ENCODE measurements at places on chromosomes 4 and X. TPM values are rescaled to one million over a fixed set of nuclear protein-coding genes. Genes with fewer than 3 reads are reported as not detected.

RPL36A gene
- total RNA-seq: 269 TPM

F8A3 gene
- total RNA-seq: 27.1 TPM

ARR3 gene
- total RNA-seq: not detected

- H3K27ac ChIP-seq: no peak overlapping the region
- H3K27me3 ChIP-seq: no peaks in the 10 kb centered on the region
- no peak for DNase-seq
- peaks cover 2% of the 10 kb centered on the region for H3K36me3 ChIP-seq
- peaks cover 5% of the 10 kb centered on the region for H3K4me1 ChIP-seq
Observed at GRCh38 chrX:42075032-42075431, 151.7 kb upstream of the CASK start.

GRCh38 chrX:150704030-150704613, 10.9 kb downstream of the MTMR1 start:
- no peak overlapping the region for H3K4me3 ChIP-seq
- peak overlapping the region; percentile 68 for H3K27ac ChIP-seq
- H3K36me3 ChIP-seq: peaks cover 40% of the 10 kb centered on the region
- no peak for DNase-seq
- peaks cover 28% of the 10 kb centered on the region for H3K4me1 ChIP-seq

- no peaks in the 10 kb centered on the region for H3K36me3 ChIP-seq
- H3K27ac ChIP-seq: no peak overlapping the region
- no peaks in the 10 kb centered on the region for H3K4me1 ChIP-seq
- H3K4me3 ChIP-seq: no peak overlapping the region
Observed at GRCh38 chrX:108947205-108947604, 210.8 kb upstream of the IRS4 start.

DNA sequence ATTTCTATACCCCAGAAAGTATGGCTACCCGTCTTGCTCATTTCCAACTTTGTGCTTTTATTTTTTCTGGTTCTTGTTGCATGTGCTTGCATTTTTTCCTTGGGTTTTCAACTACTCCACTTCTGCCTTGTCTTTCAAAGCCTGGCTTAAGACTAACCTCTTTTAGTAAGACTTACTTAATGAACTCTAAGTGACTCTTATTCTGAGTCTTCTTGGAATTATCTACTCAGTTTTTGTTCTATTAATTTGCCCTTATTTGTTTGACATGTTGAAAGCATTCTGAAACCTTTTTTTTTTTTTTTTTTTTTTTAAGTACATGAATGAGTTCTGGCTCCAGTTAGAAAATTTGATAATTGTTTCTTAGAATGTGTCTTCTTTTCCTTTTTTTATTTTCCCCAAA, 74.8 kb downstream of the SLIT2 start:
- H3K4me1 ChIP-seq: no peaks in the 10 kb centered on the region
- no peaks in the 10 kb centered on the region for H3K36me3 ChIP-seq
- H3K27me3 ChIP-seq: no peaks in the 10 kb centered on the region
- no peak overlapping the region for H3K4me3 ChIP-seq

DNA sequence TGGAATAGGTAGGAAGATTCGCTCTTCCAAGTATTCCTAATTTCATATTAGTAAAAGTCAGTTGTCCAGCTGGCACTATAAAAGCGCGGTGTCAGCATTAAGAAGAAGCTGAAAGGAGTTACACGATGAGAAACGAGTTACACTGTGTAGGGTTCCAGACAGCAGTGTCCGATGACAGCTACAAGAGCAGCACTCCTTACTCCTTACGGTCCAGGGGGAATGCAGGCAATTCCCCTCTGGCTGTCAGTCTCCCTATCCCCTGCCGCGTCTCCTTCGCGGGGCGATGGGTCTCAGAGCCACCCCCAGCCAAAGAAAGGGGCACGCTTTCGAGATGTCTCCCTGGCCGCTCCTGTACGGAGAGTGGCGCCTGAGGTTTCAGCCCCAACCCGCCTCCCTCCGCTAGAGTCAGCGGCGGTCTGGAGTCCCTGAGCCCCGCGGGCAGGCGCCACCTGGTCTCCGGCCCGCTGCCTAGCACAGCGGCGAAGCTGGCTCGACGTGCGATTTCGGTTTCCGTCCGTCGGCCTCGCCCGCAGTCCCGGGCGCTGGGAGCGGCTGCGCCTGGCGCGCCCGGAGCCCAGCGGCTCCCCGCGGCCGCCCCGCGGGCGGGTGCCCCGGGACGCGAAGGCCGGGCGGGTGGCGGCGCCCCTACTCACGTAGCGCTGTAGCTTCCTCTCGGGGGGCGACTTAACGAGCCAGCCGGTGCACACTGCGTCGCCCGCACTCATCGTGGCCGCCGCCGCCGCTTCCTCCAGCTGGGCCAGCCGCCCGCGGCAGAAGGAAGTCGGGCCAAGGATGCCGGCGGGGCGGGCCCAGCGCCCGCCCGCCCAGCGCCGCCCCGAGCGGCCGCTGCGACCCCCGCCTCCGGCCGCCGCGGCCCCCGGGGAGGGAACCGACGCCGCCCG, at the start of gene GAB3:
GAB3 (minus strand) TSS at position 777 of the 902 bp plus-strand sequence; CDS start at position 725, 52 bp downstream.
- H3K4me1 ChIP-seq: peaks cover 30% of the 10 kb centered on the region
- peak; percentile 29 for DNase-seq
- peaks cover 3% of the 10 kb centered on the region for H3K27me3 ChIP-seq
- H3K27ac ChIP-seq: peak within 1 kb of the TSS; percentile 40
- peaks cover 3% of the 10 kb centered on the region for H3K36me3 ChIP-seq

GRCh38 chr4:154348657-154349056, 142.9 kb downstream of the DCHS2 start:
- no peaks in the 10 kb centered on the region for H3K36me3 ChIP-seq
- DNase-seq: no peak
- H3K4me3 ChIP-seq: no peak overlapping the region
- no peak overlapping the region for H3K27ac ChIP-seq
- H3K4me1 ChIP-seq: peaks cover 7% of the 10 kb centered on the region

DNA sequence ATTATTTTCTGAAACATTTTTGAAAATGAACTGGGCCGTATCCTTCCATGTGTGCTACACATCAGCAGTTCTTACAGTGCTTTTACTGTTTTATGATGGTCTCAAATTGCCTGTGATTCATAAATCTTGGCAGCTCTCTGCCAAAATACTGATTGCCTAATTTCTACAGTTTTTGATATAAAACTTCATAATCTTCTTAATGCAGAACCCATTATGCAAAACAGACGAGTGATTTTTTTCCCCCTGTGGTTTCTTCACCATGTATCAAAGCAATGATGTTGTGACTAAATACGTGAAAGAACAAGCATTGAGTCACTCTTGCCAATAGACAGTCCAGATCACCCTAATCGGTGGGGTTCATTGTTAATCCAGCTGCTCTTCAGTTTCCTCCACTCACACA, 156.4 kb upstream of the WDR1 start:
- no peak overlapping the region for H3K27ac ChIP-seq
- no peak for DNase-seq
- H3K4me3 ChIP-seq: no peak overlapping the region

- DNase-seq: no peak
- H3K27me3 ChIP-seq: peaks cover 6% of the 10 kb centered on the region
- no peak overlapping the region for H3K27ac ChIP-seq
- no peaks in the 10 kb centered on the region for H3K4me1 ChIP-seq
- H3K4me3 ChIP-seq: no peak overlapping the region
- no peaks in the 10 kb centered on the region for H3K36me3 ChIP-seq
Observed at GRCh38 chr4:150248181-150248580, 169.9 kb downstream of the DCLK2 start.

- no peak for DNase-seq
- H3K4me3 ChIP-seq: no peak overlapping the region
- H3K27me3 ChIP-seq: no peaks in the 10 kb centered on the region
- H3K4me1 ChIP-seq: no peaks in the 10 kb centered on the region
- H3K36me3 ChIP-seq: no peaks in the 10 kb centered on the region
Observed at GRCh38 chr4:87697272-87697671, 47.2 kb downstream of the DMP1 start.

DNA sequence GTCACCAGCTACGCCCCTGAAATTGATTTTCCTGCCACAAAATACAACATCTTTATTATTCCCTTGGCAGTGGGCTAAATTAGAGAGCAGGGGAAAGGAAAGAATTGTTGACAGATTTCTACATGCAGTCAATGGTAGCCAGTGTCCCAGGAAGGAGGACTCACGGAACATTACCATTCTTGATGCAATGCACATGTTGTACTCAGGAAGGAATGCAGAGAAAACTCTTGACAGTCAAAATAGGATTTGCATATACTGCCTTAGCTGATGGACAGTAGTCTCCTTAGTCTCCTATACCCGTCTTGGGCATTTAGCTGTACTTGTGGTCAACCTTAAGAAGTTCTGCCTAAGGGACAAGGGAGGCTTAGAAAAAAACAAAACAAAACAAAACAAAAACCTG, 158.0 kb upstream of the GYPA start:
- H3K4me1 ChIP-seq: no peaks in the 10 kb centered on the region
- H3K27ac ChIP-seq: no peak overlapping the region
- H3K36me3 ChIP-seq: no peaks in the 10 kb centered on the region
- DNase-seq: no peak
- H3K4me3 ChIP-seq: no peak overlapping the region

GRCh38 chr4:17203797-17204196, 305.4 kb upstream of the LDB2 start:
- H3K4me1 ChIP-seq: no peaks in the 10 kb centered on the region
- DNase-seq: no peak
- peaks cover 4% of the 10 kb centered on the region for H3K27me3 ChIP-seq
- no peak overlapping the region for H3K27ac ChIP-seq
- no peak overlapping the region for H3K4me3 ChIP-seq

DNA sequence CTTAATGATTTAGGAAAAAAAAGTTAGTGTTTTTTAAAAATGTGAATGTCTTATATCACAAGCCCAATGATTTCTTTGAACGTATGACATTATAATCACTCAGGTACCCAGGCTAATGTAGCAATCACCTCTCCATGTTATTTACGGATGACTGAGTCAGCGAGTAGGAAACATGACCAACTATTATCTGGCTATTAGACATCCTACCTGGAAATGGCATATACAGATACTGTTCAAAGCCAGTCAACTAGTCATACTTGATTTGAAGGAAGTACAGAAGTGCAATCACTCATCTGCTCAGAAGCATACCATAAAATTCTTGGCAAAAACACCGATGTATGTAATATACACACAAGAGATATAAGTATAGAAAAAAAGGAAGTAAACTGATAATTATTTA, 732.5 kb downstream of the ARAP2 start:
- H3K27ac ChIP-seq: no peak overlapping the region
- no peak for DNase-seq
- H3K27me3 ChIP-seq: no peaks in the 10 kb centered on the region
- no peaks in the 10 kb centered on the region for H3K36me3 ChIP-seq
- H3K4me1 ChIP-seq: no peaks in the 10 kb centered on the region
- no peak overlapping the region for H3K4me3 ChIP-seq

GRCh38 chr4:150828159-150828558, 186.9 kb downstream of the LRBA start:
- peak; percentile 11 for DNase-seq
- H3K36me3 ChIP-seq: peaks cover 42% of the 10 kb centered on the region
- H3K4me3 ChIP-seq: peak overlapping the region; percentile 43
- H3K27me3 ChIP-seq: no peaks in the 10 kb centered on the region
- peaks cover 22% of the 10 kb centered on the region for H3K4me1 ChIP-seq
- H3K27ac ChIP-seq: peak overlapping the region; percentile 78

- no peak overlapping the region for H3K27ac ChIP-seq
- H3K27me3 ChIP-seq: peaks cover 5% of the 10 kb centered on the region
- no peak overlapping the region for H3K4me3 ChIP-seq
- peaks cover 1% of the 10 kb centered on the region for H3K36me3 ChIP-seq
- DNase-seq: no peak
- H3K4me1 ChIP-seq: peaks cover 10% of the 10 kb centered on the region
Observed at GRCh38 chrX:135431886-135432285, 10.1 kb downstream of the SMIM10L2A start.

DNA sequence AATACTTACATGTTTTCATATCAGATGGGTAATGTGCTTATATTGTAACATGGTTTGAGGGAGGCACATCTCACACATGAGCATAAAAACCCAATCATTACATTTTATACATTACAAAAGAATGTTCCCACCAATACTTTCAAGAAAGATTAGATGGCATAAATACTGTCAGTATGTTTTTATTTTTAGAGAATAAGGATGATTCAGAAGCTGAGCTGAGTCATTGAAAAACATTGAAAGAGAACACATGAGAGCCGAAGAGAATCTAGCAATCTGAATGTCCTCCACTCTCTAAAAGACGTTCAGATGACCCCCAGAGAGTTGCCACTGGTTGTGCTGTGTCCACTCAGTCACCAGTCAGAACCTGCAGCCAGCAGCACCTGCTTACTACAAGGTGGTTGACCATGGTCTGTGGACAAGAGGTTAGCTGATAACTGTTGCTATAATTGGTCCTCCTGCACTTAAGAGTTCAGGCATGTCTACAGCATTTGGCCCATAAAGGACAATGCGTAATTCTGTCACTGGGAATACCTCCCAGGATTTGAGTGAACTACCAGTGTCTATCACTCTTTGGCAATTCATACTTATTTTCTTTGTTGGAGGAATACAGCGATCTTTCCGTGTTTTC, 382.2 kb upstream of the IGFBP7 start:
- no peak overlapping the region for H3K4me3 ChIP-seq
- H3K27ac ChIP-seq: no peak overlapping the region
- H3K27me3 ChIP-seq: no peaks in the 10 kb centered on the region
- DNase-seq: no peak

Data from activated T-helper 1 cell treated with anti-CD3 and anti-CD28 coated beads, Interleukin-12 subunit alpha, Interleukin-12 subunit beta, Interleukin-2, Interleukin-4 antibody, amounts not matched to agents 30 ng/mL and 10 ng/mL and 1 ng/mL, durations not matched to agents 14 hours and 24 hours and 36 hours (primary cell).